ENCODE measurements at places on chromosomes 16 and 17.
A peak's percentile ranks its signal among the peaks of the same experiment; 100 is the strongest.

DNA sequence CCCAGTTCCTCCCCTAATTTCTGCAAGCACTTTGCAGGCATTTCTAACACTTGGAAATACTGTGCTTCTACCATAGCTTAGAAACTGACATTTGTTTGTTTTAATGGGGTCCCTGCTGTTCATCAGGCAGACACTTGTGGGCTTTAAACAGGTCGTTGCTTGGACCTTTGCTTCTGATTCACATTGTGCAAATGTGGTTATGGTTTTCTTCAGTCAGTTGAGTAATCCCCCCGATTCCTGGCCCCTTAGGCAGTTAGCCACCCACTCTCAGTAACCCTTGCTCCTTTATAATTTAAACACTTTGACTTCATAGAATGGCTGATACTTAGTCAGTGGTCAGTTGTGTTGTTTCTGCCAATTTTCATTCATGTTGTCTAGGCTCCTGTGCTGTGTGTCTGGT lies 39.4 kb downstream of the SLC47A1 start:
- DNase-seq: no peak

DNA sequence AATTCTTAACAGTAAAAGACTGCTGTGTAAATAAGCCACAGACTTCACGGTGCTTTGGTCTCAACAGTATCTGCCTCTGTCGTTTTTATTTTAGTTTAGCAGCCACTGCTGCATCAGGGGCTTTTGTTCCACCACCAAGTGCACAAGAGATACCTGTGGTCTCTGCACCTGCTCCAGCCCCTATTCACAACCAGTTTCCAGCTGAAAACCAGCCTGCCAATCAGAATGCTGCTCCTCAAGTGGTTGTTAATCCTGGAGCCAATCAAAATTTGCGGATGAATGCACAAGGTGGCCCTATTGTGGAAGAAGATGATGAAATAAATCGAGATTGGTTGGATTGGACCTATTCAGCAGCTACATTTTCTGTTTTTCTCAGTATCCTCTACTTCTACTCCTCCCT lies 7.9 kb downstream of the HERPUD1 start:
- no peak for DNase-seq

DNA sequence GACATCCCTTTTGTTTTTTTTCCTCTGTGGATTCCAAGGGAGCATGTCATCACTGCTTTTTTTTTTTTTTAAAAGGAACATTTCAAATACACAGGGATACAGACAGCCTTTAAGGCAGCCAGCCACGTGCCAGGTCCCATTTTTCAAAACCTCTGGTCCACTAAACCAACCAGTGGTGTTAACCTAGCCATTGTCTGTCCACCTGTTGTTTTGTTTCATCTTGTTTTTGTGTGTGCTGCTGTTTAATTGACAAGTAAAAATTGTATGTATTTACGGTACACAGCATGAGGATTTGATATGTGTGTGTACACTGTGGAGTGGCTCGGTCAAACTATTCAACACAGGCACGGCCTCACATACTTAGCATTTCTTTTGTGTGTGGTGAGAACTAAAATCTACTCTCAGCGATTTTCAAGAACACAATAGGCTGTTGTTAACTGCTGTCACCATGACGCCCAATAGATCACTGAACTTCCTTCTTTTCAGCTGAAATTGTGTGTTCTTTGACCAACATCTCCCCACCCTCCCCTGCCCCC lies 19.2 kb downstream of the TMEM114 start:
- no peak for DNase-seq

DNA sequence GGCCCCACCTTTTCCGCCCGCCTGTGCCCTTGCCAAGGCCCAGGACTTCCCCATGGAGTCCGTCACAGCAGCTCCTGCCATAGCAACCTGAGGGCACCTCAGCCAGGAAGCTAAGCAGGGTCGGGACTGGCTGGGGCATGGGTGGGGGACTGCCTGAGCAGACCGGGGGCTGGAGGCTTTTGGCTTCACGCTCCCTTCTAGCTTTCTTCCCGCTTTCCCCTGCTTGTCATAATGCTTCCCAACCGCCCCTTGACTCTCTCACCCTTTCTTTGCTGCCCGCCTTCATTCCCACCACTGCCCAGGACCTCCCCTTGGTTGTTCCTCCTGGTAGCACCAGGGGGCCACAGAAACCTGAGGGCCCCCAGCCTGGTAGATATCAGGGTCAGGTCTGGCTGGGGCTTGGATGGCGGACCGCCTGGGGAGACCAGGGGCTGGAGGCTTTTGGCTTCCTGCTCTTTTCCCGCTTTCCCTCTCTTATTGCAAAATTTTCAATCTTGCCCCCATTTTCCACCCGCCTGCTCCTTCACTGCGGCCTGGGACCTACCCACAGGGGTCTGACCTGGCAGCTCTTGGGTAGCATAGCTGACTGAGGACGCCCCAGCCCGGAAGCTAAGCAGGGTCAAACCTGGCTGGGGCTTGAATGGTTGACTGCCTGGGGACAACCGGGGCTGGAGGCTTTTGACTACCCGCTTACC lies 2287.7 kb downstream of the TP53TG3F start:
- no peak for DNase-seq

DNA sequence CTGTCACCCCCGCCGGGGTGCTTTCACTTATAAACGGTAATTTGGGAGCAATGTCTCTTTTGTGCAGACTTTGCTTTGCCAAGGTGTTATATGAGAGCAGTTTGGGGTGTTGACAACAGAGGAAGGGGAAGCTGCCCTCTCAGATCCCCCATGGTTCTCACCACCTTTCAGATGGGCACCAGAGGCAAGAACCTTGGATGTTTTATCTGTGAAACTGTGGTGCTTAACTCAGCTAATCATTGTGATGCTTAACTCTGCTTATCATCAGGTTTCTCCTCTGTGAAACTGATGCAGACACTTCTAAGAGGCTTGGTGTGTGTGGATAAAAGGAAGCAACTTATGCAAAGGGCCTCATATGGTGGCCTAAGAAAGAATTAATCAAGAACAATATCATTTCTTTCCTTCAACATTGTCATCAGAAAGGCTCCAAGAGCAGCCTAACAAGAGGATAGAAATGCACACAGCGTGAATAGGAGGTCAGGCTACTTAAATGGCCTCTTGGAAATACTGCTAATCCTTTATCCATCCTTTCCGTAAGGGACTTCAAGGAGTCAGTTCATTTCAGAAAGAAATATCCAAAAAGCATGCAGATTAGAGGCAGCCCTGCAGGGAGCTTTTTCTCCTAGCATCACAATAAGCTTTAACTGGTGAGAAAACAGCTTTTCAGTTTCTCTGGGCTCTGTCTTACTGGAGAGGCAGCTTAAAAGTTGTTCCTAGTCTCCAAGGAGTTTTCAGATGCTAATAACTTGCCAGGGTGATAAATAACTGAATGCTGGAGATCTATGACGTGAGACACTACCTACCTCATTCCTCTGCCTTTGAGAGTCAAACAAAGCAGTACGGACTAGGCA lies 55.1 kb upstream of the CLEC3A start:
- DNase-seq: no peak

- DNase-seq: no peak
Observed at GRCh38 chr17:30230596-30231125, 4.8 kb downstream of the SLC6A4 start.

- peak; percentile 80 for DNase-seq
Observed at GRCh38 chr16:67277294-67277998, 1.9 kb upstream of the PLEKHG4 start.

DNA sequence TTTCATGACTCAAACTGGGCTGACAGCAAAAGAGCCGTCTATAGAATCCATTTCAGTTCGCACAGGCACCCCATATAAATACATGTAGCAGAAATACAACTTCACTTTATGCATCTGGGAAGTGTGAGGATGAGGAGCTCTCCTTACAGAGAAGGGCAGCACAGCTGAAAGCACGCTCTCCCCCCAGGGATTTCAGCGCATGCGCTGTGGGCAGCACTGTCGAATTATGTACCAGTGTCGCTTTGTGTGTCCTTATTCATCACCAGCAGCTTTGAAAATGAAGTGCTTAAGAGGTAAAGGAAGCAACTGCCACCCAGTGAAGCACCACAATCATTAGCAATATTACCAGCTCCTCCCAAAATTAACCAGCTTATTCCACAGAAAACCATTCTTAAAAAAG lies 39.9 kb downstream of the CEP95 start:
- DNase-seq: no peak

DNA sequence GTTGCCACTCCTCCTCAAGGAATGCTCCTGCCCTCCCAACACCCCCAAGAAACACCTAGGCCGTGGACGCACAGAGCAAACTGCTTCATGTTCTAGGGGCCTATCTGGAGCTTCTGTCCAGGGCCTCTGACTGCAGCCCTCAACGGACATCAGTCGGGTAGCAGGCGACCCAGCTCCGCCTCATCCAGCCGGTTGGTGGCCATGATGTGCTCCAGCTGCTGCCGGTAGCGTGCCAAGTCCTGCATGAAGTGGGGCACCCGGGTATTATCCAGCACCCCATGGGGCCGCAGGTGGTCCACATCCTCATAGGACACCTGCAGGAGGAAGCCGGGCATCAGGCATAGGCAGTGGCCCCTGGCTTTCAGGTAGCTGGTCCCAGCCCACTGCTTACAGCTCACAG lies 6.3 kb downstream of the NOL3 start:
- DNase-seq: no peak

Measured in femur (tissue), 1 donor.